Right lung (tissue), 10 donors: ENCODE measurements at places on chromosomes 7 and 10. TPM values are rescaled to one million over a fixed set of nuclear protein-coding genes. Genes with fewer than 3 reads are reported as not detected.

- no peak for DNase-seq
These were observed 49.6 kb downstream of the POLL start for GRCh38 chr10:101538446-101538845.

The TMEM229A gene
- polyA plus RNA-seq = 1.1 TPM

GRCh38 chr7:80618096-80618495, 20.3 kb upstream of the CD36 start:
- no peak for DNase-seq

DNA sequence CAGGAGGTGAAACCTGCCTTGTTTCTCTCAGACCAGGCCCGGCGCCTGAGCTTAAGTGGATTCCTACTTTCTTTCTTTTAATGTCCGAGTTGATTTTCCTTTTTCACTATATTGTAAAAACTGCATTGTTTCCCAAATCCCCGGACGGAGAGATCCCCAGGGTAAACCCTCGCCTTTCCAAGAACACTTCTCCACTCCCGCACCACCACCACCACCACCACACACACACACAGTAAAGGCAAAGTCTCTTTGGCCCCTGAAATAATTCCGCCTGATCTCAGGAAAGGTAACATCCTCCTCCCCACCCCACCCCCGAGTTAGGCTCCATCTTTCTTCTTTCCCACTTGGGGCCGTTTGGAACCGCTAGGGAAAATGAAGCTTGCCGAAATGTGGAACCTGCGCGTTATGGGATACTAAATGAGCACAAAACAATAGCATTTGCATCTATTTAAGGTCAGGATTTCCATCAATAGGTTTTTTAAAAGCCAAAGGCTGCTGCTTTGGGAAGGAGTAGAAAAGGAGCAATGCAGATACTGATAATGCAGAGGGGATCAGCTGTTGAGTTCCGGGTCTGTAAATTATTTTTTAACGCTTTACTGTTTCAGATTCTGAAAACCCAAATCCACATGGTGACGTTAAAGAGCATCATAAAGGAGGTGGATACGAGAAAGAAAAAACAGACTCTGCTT, 2.5 kb downstream of the HPSE2 start:
- DNase-seq = no peak

DNA sequence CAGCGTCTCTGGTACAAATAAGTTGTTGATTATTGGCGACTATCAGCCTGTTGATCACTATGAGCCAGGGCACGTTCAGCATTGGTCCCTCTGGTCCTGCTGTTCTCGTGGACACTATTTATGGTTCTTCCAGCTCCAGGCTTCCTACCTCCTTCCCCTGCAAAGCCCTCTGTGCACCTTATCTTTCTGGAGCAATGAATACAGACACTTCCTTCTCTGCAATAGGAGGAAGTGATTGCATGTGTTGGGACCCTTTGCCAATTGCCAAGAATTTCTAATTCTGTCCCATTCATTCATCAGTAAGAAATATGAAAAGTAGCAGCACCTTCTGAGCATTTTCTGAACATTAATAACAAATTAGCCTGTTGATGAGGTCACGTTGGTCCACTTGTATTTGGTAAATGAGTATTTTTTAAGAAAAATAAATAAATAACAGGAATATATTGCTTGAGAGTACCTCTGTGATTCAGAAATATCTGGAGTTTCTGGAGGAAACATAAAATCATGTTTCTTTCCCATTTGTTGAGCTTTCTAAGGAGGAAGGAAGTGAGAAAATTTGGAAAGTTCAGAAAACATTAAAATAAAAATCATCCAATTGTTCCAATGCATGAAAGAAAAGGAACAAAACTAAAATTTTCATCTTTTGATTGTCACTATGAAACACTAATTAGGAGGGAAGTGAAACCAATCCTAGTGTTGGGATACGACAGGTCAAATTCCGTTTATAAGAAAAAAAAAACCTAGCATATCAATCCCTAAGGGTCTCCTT, 259.1 kb upstream of the KLF6 start:
- no peak for DNase-seq

The HYAL4 gene
- 0.93 TPM for polyA plus RNA-seq

DNA sequence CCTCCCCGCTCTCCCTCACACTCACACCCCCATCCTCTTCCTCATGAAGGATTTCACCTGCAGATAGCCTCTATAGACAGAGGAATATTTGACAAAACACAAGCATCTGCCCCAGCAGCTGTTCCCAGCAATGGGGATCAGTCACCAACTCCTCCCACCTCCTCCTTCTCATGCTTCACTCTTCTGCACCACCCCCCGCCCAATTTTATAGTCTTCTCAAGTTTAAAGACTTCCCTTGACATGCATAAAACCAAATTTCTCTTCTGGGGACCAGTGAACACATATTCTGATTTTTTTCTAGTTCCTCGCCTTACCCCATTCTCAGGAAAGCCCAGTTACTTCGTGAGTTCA, 654.4 kb downstream of the LRMDA start:
- no peak for DNase-seq

- DNase-seq = no peak
These were observed 32.3 kb upstream of the ADGRA1 start for GRCh38 chr10:133055470-133055869.

- no peak for DNase-seq
These were observed 182.9 kb downstream of the XPNPEP1 start for GRCh38 chr10:109740436-109740835.

The EN2 gene
- not detected for polyA plus RNA-seq

The NEUROG3 gene
- not detected for polyA plus RNA-seq

DNA sequence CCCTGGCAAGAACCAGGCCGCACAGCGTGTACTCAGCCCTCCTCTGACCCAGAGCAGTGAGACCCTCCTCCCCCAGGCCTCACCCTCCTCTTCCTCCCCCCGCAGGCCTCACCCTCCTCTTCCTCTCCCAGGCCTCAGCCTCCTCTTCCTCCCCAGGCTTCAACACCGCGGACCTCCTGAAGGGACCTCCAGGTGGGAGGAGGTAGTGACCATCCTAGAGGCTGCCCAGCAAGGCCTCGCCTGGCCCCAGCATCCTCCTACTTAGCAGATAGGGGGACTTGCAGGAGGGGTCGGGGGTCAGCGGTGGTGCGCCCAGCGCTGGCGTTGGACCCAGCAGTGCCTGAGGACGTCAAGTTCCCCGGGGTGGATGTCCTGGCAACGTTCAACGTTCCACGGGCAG, 270.8 kb downstream of the ELFN1 start:
- no peak for DNase-seq

The INMT gene
- polyA plus RNA-seq = 11.7 TPM

DNA sequence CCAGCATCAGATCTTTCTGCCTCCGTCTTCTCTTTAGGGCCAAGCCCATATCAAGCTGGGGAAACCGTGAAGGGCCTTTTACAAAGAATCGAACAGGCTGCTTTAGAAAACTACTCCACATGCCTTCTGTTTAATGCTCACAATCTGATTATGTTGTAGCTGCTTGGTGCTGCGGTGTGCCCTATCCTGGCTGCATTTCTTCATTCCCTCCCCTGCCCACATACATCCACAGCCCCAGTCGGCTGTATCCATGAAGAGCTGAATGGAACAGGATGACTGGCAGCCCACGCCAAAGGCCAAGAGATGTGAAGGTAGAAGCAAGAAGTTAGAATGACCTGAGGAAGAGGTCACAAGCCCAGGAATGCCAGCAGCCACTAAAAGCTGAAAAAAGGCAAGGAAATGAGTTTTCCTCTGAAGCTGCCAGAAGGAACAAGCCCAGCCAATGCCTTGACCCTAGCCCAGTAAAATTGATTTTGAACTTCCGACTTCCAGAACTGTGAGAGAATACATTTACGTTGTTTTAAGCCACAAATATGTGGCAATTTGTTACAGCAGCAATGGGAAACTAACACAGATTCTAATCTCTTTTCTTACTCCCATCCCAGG, 22.2 kb downstream of the TAS2R41 start:
- no peak for DNase-seq

The MMRN2 gene
- polyA plus RNA-seq = 28.1 TPM

The PTF1A gene
- not detected for polyA plus RNA-seq

The UTF1 gene
- not detected for polyA plus RNA-seq

The LRGUK gene
- 1.9 TPM for polyA plus RNA-seq

DNA sequence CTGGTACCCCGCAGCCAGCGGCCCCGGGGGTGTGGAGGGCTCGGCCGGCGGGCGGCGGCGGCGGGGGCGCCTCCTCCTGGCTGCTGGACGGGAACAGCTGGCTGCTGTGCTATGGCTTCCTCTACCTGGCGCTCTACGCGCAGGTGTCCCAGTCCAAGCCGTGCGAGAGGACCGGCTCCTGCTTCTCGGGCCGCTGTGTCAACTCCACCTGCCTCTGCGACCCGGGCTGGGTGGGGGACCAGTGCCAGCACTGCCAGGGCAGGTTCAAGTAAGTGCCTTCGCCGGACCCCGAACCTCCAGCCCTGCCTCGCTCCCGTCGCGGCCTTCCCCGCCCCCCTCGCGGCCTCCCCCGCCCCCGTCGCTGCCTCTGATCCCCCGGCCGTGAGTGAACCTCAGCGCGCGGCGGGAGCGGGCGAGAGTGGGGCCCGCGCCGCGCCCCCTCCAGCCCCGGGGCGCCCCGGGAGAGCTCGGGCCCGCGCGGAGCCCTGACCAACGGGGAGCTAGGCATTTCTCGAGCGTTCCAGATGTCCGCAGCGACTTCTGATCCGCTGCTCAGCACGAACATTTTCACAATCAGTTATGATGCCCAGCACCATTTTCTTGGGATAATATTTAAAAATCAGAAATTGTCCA, 727 bp downstream of the ATRNL1 start:
- DNase-seq = peak; percentile 15
